Chondrocyte (in vitro differentiated cells): ENCODE measurements at places on chromosomes 2 and 18.

- no peak for DNase-seq
Observed at GRCh38 chr18:27964811-27965210, 212.1 kb downstream of the CDH2 start.

DNA sequence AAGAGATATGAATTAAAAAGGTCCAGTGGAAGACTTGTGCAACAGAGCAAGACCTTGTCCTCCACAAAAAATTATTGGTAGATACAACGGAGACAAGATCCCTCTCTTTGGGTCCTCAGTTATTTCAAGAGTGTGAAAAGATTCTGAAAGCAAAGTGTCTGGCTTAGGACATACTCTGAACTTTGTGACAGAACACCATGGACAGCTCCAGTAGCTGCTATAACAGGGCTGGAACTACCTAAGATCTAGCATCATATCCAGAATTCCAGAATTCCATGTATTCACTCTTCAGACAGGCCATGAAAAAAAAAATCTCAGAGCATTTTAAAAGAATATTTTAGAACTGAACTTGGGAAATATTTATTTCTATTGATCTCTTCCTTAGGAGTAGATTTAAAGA is 74.8 kb upstream of the ZBTB14 start:
- DNase-seq: no peak

DNA sequence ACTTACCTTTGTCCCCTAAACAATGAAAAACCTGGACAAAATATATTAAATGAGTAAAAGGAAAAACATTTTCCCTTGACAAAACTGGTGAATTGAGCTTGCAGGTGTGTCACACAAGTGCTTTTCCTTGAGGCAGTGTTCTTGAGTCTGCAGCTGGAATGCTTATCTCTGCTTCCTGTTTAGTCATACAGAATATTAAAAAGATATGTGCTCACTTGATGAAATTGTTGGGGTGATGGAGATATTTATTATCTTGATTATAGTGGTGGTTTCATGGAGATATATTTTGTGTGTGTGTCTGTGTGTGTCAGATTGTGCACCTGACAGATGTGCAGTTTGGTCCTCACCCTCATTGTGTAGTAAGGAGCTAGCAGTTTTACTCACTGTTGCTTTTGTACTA is 3.3 kb downstream of the TAF1B start:
- DNase-seq: no peak

DNA sequence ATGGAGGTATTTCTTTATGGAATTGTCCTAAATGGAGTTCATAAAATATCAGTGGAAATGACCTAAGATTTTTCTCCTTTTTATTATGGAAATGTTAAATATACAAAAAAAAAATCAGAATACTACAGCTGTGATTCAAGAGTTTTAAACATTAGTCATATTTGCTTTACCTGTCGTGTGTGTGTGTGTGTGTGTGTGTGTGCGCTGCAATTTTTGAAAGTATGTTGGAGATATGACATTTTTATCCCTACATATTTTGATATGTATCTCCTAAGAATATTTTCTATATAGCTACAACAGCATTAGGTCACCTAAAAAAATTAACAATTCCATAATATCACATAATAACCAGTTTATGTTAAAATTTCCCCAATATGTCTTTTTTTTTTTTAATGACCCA is 85.5 kb downstream of the FAM117B start:
- DNase-seq: no peak
